RCC 7860 (cell line): ENCODE measurements at places on chromosomes 1 and 21.

- DNase-seq: no peak
These were observed 43.2 kb upstream of the FMO2 start for GRCh38 chr1:171141688-171142415.

- DNase-seq: peak; percentile 96
These were observed 106.5 kb upstream of the SLC44A3 start for GRCh38 chr1:94713472-94714141.

DNA sequence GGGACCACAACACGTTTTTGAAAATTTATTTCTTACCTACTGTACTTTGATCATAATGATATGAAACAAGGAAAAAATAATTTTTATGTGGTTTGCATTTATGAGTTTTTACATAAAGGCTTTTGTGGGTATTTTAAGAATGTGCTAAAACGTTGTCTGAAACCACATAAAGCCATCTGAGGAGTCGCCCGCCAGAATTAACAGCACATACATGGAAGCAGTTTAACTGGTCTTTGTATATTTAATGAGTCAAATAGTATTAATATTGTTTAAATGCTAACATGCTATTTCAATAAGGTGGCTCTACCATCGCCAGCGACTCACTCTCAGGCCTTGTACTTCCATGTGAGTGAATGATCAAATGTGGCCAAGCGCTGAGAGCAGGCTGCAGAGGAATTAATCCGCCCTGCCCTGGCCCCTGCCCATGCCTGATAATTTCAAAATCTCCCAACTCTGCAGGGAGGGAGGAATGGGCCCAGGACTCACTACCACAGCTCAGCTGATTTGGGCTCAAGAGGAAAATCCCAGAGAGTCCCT lies 49.6 kb downstream of the SLC66A1 start:
- DNase-seq: no peak

DNA sequence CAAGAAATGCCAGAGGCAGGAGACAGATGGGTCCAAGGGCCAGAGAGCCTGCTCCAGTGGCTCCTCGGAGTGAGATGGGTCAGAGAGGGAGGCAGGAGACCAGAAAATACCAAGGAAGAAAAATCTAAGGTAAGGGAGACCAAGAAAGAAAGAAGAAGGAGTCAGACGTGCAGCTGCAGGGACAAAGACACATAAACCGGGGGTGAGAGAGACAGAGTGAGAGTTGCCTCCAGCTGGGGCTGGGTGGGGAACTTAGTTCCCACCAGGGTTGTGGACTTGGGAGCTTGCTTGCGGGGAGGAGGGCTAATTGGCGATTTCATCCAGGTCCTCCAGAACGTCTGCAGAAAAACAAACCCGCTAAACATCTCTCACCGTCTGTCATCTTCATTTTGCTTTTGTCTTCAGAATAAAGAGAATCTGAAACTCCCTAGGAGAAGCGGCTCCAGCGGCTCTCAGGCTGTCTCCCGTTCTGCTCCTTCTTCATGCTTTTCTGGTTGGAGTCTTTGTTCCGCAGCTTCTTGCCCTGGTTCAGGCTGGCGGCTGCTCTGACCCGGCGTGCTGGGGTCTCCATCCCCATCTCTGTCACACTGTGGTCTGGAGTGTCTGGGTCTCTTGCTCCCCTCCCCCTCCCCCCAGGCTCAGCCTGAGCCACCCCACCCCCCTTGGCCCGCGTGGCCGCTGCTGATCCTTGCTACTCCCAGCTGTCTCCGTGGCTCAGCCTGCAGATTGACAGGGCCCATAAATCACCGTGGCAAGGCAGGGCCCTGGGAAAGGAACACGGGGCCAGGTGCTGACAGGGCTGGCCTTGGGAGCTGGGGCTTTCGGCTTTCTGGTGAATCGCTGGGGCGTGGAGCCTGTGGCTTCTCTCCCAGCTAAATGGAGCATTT lies 66.6 kb downstream of the UBIAD1 start:
- no peak for DNase-seq

- DNase-seq: peak; percentile 36
These were observed 255.8 kb upstream of the CACYBP start for GRCh38 chr1:174743654-174744561.

- no peak for DNase-seq
These were observed 15.2 kb downstream of the CASQ2 start for GRCh38 chr1:115753361-115753760.

DNA sequence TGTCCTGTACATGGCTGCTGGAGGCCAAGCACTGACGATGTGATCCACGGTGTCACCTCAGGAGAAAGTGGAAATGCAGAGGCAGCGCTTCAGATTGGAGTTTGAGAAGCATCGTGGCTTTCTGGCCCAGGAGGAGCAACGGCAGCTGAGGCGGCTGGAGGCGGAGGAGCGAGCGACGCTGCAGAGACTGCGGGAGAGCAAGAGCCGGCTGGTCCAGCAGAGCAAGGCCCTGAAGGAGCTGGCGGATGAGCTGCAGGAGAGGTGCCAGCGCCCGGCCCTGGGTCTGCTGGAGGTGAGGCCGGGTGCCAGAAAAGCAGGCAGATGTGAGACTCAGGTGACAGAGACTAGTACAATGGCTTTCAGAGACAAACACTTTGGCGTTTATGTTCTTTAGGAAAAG lies 7.7 kb downstream of the TRIM58 start:
- no peak for DNase-seq

GRCh38 chr1:99808391-99809115 lies 41.6 kb upstream of the AGL start:
- DNase-seq: peak; percentile 80

GRCh38 chr1:177935638-177936415 lies 34.0 kb downstream of the SEC16B start:
- no peak for DNase-seq

GRCh38 chr1:177794376-177794991 lies 175.4 kb downstream of the SEC16B start:
- DNase-seq: no peak

DNA sequence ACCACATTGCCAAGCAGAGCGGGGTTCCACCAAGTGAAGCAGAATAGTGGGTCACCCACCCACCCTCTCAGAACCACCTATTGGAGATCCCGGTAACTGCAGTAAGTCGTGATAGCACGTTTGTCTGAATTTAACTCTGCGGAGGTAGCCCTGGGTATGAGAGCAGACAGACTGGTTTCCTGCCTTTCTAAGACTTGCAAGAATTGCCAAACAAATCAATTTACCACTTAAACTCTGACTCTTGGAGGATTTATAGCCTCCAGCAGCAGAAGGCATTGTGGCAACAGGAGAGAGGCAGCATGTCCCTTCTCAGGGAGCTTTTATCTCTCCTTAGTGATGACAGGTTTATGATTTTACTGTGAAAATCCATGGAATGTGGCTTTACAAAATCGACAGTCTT lies 287.9 kb upstream of the FMN2 start:
- no peak for DNase-seq

- DNase-seq: no peak
These were observed 157.8 kb downstream of the PCBP3 start for GRCh38 chr21:45801129-45801964.

- no peak for DNase-seq
These were observed 5.6 kb downstream of the MAP3K21 start for GRCh38 chr1:233333086-233333485.

- no peak for DNase-seq
These were observed 58.8 kb upstream of the PRDX6 start for GRCh38 chr1:173418107-173418985.

- DNase-seq: peak; percentile 10
These were observed 20.7 kb upstream of the RPE65 start for GRCh38 chr1:68470388-68470970.

- no peak for DNase-seq
These were observed 826 bp downstream of the TRIM17 start for GRCh38 chr1:228415853-228416216.

- DNase-seq: no peak
These were observed 23.8 kb downstream of the THEM4 start for GRCh38 chr1:151885479-151885878.

DNA sequence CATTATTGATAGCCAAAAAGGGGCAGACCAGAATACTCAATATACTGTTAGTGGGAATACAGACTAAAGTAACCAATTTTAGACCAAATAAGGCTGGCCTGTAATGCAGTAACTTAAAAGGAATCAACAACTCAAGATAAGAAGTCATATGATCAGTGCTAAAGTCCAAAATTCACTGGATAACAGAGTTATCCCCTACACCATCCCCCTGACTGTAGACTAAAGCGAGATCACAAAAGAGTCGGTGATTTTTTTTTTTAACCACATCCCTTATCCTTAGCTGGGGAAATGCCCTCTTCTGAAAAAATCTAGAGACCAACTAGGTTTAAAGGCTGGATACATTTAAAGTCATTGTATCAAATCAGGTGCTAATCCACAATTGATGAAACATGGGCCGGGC lies 7.7 kb downstream of the UBR4 start:
- DNase-seq: no peak

- DNase-seq: no peak
These were observed 8.3 kb upstream of the AIM2 start for GRCh38 chr1:159084867-159085266.

DNA sequence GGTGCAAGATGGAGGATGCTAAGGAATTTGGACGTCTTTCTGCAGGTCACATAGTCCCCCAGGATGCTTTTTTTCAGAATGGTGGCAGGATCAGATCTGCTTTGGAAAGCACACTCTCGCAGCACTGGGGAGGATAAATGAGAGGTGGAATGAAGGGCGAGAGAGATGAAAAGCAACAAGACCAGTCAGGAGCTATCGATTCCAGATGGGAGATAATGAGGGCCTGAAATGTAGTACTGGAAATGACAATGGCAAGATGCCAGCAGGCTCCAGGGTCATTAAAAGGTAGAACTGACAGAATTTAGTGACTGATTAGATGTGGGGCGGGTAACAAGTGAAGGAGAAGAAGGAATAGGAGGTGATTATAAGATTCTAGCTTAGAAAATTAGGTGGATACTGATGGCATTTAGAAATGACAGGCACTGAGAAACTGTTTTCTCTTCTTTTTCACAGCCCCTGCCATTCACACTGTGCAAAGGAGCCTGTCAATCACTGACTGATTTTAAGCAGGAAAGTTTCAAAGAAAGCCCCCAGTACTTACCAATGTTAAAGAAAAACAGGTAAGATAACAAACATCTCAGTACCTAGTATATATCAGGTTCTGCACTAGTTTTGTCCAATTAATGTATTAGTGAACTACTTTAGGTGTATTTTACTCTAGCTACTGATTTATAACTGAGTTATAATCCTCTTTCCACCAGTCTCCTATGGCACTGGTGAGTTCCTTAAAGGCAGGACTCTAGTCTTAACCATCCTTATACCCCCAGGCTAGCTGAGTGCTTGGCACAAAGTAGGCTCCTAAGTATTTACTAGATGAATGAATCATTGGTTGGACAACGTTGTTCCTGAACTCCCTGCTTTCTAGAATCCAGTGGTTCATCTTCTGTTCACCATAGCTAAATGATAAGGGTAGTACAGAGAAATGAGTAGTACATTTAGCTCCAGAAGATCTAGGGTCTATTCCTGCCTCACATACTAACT lies 9.2 kb downstream of the PIGM start:
- DNase-seq: no peak
